Nephron progenitor cell (in vitro differentiated cells): ENCODE measurements at places on chromosomes 2 and 18.

DNA sequence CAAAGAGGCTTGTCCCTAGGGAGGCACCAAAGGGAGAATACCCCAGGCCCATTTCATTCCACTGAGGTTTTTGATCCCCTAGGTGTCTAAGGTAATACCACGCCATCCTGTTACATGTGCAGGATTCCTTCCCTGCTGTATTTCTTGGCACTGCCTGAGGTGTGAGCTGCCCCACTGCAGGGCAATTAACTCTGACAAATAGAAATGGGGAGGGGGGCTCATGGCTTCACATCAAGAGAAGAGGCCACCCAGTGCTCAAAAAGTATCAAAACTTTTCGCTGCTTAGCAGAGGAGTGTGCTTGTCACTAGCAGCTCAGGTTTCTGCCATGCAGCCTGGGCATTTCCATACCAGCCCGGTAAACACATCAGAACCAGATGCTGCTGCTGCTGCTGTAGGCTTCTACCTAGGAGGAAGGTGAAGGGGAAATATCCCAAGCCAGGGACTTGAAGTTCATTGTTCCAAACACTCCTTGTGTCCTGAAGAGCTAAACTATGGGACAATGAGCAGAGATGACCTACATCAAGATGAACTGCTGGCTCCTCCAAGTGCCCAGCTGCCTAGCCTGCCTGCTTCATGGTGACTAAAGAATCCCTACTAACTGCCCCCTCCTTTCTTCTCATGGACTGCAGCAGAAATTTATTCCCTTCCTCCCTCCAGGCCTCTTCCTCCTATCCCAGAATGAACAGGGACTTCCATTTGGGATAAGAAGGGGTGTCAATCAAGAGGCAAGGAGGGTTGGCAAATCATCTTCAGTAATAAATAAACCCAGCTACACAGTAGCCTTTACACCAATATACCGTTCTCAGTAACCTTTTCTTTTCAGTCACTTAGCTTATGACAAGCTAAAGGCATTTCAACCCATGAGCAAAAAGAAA is 16.4 kb downstream of the POU3F3 start:
- no peak for DNase-seq

DNA sequence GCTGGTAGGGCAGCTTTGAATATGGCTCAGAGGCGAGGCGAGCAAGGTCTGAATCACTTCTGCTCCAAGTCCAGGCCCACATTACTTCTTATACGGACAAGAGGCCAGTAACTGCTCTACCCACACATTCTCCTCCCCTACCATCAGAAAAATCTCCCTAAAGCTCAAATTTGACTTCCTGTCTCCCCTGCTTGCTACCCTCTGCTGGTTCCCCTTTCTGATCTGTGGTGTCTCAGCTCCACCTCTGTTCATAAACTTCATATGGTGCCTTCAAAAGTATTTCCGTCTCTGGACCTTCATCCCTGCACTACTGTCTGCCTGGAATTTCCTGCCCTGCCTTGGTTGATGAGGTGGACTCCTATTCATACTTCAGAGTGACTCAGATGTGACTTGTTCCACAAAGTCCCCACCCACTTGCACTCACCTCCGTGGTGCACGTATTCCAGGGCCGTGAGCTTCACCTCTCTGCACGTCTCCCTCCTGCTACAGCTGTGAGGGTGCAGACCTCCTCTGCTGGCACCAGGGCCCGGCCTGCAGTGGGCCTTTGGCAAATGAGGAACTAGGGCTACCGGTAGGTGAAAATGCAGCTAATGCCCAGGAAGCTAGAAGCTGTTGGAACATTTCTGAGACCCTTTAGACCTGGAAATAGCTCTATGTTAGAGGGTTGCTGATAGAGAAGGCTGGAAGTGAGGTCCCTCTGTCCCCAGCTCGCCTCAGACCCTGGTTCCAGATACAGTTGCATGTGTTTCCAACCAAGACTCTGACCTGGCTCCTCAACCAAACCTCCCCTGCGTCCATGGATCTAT is 24.6 kb upstream of the KCMF1 start:
- DNase-seq, result no peak

GRCh38 chr2:104056451-104056850 is 797.5 kb upstream of the POU3F3 start:
- DNase-seq, result no peak

GRCh38 chr2:71936076-71937030 is 211.3 kb downstream of the CYP26B1 start:
- no peak for DNase-seq

GRCh38 chr18:8854550-8854949 is 149.2 kb downstream of the MTCL1 start:
- DNase-seq, result no peak

DNA sequence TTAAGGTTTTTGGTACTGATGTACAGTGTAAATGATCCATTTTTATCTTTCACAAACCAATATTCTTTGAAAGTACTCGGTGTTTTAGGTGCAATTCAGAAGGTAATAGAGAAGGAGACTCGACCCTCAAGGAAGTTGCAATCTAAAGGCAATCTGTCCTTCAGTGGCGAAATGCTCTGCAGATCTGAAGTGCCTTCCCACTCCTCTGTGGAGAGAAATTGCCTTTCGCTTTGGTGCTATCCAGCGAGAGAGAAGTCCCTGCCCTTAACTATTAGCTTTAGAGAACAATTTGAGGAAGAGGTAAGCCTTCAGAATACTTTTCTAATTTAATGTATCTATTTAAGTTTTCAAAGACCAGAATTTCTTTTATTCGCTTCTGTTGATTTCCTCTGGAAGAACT is 371.8 kb upstream of the FANCL start:
- no peak for DNase-seq

- no peak for DNase-seq
Observed at GRCh38 chr18:32081881-32082280, 9.8 kb upstream of the RNF138 start.

DNA sequence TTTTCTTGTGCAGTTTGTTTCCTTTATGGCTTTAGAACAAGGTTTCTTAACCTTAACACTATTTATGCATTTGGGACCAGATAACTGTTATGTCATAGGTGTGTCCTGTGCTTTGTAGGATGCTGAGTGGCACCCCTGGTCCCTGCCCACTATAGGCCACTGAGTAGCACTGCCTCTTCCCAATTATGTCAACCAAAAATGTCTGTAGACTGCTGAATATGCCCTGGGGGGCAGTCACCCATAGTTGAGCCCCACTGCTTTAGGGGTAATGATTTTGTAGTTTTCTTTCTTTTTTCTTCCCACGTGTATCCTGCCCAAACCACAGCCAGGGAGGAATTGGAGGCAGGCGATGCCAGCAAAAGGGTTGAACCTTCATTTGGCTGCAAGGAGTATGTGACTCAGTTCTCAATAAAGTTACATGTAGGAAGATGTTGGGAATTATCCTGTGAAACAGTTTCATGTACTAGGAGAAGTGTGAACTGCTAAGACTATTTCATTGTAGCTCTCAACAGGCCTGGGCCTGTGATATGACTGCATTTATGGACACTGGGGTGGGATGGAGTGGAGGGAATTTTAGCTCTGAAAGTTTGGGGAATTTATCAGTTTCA is 65.7 kb downstream of the FMNL2 start:
- no peak for DNase-seq

GRCh38 chr2:241974851-241975592 is 105.5 kb downstream of the RTP5 start:
- DNase-seq, result no peak

DNA sequence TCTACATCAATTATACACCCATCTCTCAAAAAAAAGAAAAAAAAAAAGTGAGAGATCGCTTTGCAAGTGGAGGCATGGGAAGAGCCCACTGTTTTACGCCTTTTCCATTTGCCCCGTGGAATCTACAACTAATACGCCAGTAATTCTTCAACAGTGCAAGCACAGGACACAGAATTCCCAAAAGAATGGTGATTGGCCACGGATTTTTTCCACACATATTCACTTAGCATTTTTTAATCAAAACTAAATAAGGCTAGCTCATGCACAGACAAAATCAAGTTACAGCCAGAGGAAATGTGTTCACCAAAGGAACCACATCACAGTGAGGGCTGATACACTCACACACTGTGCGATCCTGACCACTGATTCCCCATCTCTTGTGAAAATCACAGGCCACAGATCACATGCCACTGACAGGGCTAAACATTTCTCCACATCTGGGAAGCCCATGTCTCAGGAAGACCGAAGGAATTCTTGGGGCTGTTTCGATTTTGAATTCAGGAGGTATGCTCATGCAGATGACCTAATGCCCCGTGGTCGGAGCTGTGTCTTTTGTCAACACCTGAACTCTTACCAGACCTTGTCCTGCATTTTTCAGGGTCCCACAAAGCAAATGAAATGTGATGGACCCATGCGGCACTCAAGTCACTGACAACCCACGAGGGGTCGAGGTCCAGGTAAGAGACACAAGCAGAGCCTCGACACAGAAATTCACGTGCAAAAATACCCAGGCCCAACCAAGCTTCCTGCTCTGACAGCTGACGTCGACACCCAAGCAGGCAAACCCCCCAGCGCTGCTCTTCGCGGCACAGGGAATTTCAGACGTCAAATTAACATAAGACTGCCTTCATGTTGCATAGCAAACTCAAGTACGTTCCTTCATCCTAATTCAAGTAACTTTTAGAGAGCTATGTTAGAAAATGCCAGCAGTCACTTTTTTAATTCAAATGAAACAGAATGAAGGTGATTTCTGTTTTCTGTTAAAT is 69.6 kb downstream of the ZNF516 start:
- no peak for DNase-seq

DNA sequence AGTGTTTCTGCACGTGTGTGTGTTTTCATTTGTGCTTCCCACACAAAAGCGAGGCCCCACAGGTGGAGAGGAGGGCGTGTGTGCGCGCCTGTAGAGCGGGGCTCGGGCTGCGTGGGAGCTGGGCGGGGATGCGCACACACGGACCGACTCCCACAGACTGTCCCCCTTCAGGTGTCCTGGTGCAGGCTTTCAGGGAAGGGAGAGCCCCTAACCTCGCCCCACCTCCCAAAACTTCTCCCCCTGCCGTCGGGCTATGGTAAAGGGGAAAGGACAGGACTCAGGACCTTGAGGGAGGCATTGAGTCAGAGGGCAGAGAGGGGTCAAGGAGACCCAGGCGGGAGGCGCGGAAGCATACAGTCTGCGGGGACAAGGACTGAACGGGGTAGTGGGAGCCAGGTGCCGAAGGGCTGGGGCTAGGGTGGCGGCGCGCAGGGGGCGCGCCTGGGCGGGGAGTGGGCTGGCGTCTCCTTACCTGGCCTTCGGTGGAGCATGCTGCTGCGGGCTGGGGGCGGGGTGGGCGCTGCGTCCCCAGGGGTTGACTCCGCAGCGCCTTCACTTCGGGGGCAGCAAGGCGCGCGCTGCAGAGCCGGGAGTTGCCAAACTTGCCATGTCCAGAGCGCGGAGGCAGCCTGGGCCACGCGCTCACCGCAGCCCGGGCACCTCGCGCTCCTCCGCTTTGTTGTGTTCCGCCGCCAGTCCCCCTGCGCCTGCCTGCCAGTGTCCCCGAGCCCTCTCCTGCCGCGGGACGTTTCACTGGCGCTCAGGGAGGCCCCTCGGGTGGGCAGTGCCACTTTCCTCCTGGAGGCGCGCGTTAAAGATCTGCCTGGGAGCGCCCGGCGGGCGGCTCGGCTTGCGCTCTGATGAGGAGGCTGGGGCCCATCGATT is 302.0 kb downstream of the NCKAP5 start:
- DNase-seq, result peak; percentile 56

DNA sequence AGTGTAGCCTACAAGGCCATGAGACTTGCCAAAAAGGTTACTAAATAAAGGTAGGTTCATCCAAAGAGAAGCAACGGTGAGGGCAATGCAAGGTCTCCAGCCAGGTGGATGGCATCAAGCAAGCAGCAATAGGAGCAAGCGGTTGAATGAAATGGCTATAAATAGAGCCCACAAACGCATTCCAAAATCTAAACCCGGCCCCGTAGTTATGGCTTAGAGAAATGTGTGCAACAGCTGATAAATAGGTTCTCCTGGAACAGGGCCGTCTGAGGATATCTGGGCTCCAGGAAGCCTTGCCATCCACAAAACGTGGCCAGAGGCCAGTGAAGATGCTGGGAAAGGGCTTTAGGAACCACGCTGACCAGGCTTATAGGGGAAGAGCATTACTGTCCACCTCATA is 146.1 kb upstream of the PID1 start:
- no peak for DNase-seq

GRCh38 chr2:203185864-203186263 is 53.0 kb upstream of the CYP20A1 start:
- no peak for DNase-seq

- DNase-seq, result no peak
Observed at GRCh38 chr2:7309582-7309981, 392.4 kb downstream of the RNF144A start.

- no peak for DNase-seq
Observed at GRCh38 chr2:125701070-125701469, 954.9 kb upstream of the GYPC start.

DNA sequence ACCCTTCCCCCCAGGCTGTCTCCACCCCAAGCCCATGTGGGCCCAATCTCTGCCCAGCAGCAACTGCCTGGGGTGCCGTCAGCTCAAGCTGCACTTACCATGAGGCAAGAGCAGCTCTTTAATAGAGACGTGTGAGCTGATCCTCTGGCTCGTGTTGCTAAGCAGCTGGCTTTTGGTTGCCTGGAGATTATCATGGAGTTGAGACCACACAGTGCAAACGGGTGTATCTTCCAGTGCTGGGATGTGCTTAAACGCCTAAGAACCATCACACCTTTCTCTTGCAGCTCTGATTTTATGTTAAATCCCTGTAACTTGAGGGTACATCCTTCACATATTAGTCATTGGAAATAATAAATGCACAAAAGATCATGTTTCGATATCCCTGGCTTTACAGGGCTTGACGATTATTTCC is 271.1 kb downstream of the PRKCE start:
- no peak for DNase-seq

- peak; percentile 10 for DNase-seq
Observed at GRCh38 chr2:208179028-208179609, 10.7 kb downstream of the C2orf80 start.

- DNase-seq, result no peak
Observed at GRCh38 chr2:19751631-19752030, 150.2 kb downstream of the TTC32 start.

GRCh38 chr2:219676586-219676985 is 49.2 kb downstream of the SLC4A3 start:
- DNase-seq, result no peak

GRCh38 chr2:201858281-201859184 is 52.2 kb downstream of the CDK15 start:
- peak; percentile 82 for DNase-seq

DNA sequence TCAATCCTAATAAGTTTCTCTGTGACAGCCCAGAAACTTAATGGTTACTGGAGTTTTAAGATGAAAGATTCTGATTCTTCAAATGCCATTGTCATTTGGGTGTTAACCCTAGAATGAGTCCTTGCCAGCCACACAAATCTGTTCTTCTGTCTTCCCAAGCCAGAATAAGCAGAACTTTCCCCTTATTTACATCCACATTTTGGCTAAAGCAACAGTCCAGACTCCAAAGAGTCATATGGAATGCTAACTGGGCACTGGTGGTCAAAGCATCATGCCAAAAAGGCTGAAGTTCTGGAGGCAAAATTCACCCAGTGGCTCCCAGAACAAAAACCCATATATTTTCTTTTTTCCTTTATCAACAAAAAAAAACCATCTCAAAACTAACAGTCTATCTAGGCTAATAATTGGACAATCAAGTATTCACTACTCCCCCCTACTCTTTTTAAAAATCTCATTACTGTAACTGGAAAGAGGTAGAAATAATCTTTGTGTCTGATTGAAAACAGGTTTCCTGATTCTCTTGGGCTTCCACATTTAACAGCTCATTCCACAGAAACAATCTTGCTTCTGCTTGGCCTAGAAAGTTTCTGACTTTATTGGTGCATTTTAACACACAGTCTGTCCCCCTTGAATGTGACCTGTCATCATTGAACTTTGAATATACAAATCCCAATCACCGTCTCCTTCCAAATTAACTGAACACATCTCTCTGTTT is 89.6 kb upstream of the SETBP1 start:
- DNase-seq, result no peak
